ENCODE measurements at places on chromosomes 1 and 21.

DNA sequence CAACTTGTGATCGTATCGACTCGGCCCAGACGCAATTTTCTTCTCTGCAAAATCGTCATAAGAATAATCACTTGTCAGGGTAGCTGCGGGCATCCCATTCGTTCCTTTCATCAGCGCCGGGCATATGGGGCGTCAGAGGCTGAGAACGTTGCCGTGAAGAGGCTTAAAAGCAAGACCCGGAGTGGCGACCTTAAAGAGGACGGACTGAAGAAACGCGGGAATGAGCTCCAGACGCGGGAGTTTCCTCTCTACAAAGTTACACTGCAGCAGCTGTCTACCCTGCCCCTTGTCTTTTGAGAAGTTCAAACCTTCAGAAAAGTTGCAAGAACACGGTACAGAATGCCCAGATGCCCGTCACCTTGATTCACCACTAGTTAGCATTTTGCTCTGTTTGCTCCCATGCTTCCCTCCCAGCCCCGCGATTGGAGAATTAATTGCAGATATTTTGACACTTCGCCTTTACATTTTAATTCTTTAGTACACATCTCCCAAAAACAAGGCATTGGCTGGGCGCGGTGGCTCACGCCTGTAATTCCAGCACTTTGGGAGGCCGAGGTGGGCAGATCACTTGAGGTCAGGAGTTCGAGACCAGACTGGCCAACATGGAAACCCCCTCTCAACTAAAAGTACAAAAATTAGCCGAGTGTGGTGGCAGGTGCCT, 967 bp downstream of the CENPS start:
- DNase-seq: no peak

DNA sequence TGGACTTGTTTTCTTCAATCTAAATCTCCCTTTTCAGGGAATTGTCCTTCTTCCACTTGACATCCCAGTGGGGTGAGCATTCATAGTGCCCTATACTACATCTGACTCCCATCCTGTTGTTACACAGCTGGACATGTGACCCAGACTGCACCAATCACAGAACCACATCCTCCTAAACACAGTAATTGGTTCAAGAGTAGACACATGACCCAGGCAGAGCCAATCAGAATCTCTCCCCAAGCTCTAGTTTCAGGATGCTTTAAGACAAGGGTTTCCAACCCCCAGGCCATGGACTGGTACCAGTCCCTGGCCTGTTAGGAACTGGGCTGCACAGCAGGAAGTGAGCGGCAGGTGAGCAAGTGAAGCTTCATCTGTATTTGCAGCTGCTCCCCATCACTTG, 5.6 kb upstream of the DDOST start:
- no peak for DNase-seq

DNA sequence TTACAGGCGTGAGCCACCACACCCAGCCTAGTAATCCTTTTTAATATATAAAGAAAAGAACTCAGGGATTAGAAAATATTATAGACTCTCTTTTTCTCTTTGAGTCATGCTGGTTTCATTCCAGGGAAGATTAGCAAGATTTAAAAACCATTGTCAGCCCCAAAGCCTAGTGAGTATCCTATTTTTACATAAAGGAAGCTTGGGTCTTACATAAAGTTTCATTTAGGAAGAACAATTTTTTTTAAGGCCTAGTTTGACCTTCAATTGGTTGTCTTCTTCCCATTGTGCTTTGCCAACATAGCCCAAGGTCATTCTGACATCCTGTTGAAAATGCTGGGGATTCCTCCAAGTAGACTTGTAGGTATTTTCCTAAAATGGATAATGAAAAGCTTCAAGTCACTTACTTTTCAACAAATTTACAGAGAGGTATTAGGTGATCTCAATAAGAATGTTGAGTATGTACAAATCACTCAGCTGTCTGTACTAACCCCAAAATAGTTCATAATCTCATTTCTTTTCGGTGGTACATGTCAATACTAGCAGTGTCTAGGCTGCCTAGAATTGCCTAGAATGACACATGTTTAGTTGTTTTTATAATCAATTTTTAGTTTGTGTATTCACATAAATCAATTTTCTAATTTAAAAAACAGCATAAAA, 4.3 kb upstream of the KIF14 start:
- DNase-seq: no peak

DNA sequence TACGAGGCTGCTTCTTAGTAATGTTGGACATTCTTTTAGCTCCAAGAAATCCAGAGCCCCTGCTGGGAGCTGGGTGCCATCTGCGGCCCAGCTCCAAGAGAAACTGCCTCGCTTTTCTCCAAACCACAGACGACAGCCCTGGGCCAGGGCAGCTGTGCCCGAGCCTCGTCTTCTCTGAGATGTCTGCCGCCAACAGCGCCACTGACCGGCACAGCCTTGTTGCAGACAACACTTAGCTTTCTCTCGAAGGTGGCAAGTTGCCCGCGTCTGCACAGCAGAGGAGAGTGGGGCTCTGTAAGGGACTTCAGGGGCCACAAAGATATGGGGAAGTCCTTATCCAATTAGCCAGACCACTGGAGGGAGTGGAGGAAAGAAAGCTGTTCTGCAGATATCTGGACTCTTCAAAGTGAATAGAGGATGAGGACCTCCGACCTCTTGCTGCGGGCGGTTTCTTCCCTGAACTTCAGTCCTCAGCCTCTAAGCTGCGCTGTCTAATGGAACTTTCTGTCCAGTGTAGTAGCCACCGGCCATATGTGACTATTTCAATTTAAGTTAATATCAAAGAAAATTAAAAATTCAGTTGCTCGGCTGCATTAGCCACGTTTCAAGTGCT, 63.9 kb upstream of the DISP3 start:
- DNase-seq: no peak

- DNase-seq: no peak
These were observed 73.0 kb downstream of the DAP3 start for GRCh38 chr1:155761736-155762405.

GRCh38 chr1:212710566-212710965, 10.9 kb upstream of the BATF3 start:
- DNase-seq: no peak

- no peak for DNase-seq
These were observed 68.9 kb downstream of the CDC7 start for GRCh38 chr1:91569411-91570119.

Measured in stimulated activated CD8-positive, alpha-beta memory T cell treated with anti-CD3 and anti-CD28 coated beads, Interleukin-7, amount 100 ng/mL, for 1 hour (primary cell).